HTR-8/SVneo (cell line): ENCODE measurements at places on chromosomes 2 and 18.

GRCh38 chr2:152054593-152054992 lies 44.3 kb downstream of the CACNB4 start:
- DNase-seq: peak; percentile 20

GRCh38 chr2:147631294-147631693 lies 213.5 kb upstream of the ACVR2A start:
- DNase-seq: no peak

GRCh38 chr2:216690853-216691741 lies 4.3 kb downstream of the IGFBP5 start:
- DNase-seq: no peak

DNA sequence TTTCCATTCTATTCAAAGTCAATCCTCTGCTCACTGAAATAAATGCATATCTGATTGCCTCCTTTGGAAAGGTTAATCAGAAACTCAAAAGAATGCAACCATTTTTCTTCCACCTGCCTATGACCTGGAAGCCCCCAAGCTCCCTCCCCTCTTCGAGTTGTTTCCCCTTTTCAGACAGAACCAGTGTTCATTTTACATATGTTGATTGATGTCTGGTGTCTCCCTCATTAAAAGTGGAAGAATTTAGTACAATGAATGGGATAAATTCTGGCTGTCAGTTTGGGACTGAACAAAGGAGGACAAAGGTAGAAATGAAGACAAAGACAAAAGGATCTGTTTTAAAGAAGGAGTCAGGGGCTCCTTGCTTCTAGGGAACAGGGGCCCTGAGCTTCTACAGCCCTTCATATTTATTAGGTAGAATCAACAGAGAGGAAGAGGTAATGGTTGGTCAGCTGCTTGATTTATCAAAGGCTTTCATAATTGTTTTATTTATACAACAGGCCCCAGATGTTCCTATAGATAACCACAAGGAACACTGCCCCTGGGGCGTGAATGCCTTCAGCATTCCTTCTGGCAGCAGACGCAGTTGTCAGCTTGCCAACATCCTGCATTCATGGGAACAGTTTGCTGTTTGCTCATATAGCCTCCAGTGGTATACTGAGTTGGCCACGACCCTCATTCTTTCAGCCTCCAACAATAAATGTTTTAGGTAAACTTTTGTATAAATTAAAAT lies 949.8 kb upstream of the LRATD1 start:
- no peak for DNase-seq

DNA sequence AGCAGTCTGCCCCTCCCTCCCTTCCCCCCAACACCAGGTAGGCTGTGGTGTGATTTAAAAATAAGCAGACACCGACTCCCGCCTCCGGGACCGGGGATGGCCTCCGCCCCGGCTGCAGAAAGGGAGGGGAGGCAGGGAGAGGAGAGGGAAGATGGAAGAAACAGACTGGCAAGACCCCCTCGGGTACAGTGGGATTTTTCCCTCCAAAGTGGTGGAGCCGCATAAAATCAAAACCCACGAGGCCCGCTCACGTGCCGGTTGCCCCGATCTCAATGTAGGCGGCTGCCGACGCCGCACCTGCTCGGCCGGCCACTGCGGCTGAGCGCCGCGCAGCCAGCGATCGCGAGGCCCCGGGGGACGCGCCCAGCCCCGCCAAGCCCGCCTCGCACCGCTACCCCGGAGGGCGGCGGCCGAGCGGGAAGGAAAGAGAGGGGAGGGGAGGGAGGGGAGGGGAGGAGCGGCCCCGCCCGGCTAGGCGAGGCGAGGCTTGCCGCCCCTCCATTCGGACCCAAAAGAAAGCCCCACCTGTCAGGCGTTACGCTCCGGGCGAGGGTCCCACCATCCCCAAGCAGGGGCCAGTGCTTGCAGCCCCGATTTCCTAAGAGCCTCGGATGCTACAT lies 811 bp downstream of the ADD2 start:
- DNase-seq: peak; percentile 25
